Activated gamma-delta T cell treated with Interleukin-2 at 50 U/mL for 16 hours (primary cell): ENCODE measurements at places on chromosomes 6 and 20.

DNA sequence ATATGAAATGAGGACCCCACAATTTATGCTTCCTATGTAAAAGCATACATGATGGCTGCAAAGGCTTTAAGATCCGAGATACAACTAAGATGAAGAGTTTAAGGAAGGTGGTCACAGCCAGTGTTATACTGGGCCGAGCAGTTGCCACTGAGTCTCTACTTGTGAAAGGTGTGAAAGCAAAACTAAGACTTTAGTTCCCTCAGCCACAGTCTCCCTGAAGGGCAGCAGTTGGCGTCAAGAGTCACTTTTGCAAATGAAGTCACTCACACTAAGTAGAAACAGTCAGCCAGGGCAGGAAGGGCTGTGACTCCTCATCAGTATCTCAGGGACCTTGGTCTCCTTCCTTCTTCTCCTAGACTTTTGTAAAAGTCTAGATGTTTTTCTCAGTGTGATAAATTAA lies 191.6 kb upstream of the MCHR2 start:
- no peak for DNase-seq

- DNase-seq, result peak; percentile 22
These were observed 5.4 kb downstream of the SYS1 start for GRCh38 chr20:45368221-45368980.

- DNase-seq, result no peak
These were observed 178.5 kb downstream of the ARID1B start for GRCh38 chr6:156955494-156956183.

DNA sequence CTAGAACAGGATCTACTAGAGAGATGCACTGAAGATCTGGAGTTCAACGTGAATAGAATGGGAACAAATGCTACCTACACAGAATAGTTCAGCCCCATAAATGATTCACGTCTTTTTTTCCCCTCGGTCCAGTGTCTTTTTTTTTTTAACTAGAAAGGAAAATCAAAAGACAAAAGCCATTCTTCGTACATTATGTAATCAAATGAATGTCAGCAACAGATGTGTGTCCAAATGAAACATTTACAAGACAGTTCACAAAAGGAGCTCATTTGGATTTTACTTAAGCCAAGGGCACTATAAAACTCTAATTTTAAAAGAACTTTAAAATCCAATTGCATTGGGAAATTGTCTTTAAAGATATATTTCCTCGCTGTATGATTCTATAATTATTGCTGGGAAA lies 42.4 kb downstream of the FAM184A start:
- DNase-seq, result no peak

GRCh38 chr6:23243854-23244253 lies 674.5 kb downstream of the HDGFL1 start:
- no peak for DNase-seq

- DNase-seq, result no peak
These were observed 1.4 kb downstream of the NCOA7 start for GRCh38 chr6:125792172-125792571.

GRCh38 chr20:10240655-10241054 lies 22.0 kb downstream of the SNAP25 start:
- no peak for DNase-seq

- DNase-seq, result no peak
These were observed 191.3 kb downstream of the OR2B2 start for GRCh38 chr6:27720607-27721580.
